ENCODE measurements at places on chromosomes 16 and 17. TPM values are rescaled to one million over a fixed set of nuclear protein-coding genes. Genes with fewer than 3 reads are reported as not detected.

DNA sequence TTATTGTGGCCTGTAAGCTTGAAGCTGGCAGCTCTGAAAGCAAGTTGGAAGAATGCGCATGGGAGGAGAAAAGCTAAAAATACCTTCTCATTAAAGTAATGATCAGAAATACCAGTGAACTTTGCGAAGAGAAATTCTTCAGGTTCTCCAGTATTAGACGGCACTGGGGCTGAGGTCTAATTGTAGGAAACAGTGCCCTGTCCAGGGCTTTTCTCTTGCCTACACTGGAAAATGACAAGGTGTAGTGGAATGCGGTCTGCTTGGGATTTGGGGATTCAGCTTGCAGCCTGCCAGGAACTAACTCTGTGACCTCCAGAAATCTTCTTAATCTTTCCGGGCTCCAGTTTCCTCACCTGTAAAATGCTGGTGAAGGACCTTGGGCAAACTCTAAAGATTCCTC is 53.3 kb upstream of the KCNJ16 start:
- DNase-seq, result peak; percentile 10

The KRTAP2-3 gene
- not detected for total RNA-seq

DNA sequence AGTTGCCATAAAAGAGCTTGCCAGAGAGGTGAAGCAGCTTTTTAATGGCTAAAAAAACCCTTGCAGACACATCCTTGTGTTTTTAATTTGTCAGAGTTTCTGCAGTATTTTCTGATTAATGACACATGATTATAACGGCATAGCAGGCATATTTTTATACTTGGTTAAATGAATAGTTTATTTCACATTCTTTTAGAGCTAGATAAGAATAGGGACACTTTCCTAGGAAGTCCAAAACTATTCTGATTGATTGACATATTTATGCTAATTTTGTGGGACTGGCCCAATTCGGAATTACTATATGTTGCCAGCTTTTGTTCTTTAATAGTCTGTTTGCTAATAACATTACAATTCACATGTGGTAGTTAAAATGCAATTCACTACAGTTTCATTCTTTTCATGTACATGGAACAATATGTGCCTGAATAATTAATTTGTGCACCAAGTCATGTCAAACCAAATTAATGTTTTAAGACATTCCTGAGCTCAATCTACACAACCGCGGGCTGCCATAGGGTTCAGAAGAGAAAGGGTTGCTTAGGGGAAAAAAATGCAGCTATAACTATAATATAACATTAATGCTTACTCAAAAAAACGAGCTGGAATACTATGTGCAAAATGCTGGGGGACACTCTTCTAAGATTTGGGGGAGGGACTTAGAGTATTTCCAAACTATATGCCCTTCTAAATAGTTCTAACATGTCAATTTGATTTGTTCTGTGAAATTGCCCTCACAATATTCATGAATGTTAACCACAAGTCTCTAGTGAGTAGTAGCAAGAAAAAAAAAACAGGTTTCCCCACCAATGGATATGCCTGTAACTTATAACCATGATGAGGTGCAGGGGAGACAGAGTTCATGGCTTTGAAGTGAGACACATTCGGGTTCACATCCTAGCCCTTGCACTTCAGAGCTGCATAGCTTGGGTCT is 305.4 kb downstream of the CEP112 start:
- no peak for DNase-seq

DNA sequence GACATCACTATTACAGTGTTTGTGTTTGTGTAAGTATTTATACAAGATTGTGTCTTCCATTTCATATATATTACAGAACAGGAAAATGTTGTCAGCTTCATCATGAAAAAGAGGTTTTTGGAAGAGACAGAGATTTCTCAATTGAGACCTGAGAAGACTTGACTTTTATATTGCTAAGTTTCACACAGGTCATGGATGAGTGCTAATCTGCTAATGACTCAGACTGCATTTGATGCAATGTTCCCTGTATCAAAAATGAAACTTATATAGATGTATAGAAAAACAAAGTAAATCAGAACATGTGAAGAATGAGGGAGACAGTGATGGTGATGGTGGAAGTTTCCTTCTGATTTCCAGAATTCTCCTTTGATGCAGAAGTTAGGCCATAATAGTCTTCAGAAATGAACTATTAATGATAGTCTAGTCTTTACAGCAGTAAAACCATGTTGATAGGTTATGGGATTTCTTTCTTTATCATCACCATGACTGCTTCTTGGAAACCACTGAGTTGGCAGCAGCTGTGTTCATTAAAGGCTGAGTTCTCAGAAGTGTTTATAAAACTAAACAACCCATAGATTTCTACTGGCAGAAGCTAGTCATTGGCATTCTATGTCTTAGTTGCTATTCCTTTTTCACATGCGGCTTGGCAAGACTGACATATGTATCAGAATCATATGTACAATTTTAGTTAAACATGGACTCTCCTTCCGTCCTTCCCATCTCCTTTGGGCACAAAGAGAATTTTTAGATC is 56.1 kb downstream of the PCTP start:
- no peak for DNase-seq

The CHST4 gene
- total RNA-seq, result 6.7 TPM

- DNase-seq, result no peak
These were observed 32.2 kb downstream of the MARCHF10 start for GRCh38 chr17:62775876-62776275.

The MYH1 gene
- not detected for total RNA-seq

DNA sequence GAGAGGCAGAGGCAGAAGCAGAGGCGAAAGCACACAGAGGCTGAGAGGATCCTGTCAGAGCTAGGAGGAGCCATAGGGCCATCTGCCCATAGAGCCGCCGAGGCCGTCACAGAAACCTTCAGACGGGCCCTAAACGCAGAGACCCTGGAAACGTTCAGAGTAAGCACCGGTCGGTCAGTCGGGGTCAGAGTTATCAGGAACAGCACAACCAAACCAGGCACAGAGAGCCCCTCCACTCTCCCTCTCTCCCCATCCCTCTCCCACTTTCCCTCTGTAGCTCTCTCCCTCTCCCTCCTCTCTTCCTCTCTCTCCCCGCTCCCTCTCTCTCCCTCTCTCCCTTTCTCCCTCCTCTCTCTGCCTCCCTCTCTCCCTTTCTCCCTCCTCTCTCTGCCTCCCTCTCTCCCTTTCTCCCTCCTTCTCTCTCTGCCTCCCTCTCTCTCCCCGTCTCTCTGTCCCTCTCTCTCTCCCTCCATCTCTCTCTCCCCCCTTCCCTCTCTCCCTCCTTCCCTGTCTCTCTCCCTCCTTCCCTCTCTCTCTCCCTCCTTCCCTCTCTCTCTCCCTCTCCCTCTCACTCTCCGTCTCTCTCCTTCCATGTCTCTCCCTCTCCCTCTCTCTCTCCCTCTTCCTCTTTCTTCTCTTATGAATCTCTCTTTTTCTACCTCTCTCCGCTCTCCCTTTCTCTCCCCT is 138.9 kb downstream of the C16orf95 start:
- DNase-seq, result peak; percentile 71

DNA sequence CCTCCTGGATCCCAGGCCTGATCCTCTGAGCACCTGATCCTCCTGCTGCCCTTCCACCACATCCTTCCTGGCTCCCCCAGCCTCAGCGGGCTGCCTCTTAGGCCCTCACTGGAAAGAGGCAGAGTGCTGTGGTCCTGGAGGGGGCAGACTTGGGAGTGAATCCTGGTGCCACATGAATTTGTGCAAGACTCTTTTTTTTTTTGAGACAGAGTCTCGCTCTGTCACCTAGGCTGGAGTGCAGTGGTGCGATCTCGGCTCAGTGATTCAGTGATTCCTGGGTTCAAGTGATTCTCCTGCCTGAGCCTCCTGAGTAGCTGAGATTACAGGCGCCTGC is 3.1 kb downstream of the GHDC start:
- peak; percentile 27 for DNase-seq

- peak; percentile 88 for DNase-seq
These were observed 11.3 kb downstream of the CACNG4 start for GRCh38 chr17:66975614-66976378.

The ZG16 gene
- total RNA-seq, result not detected

The SDR42E1 gene
- 0.10 TPM for total RNA-seq

The PLA2G10 gene
- not detected for total RNA-seq

The RAB11FIP3 gene
- total RNA-seq, result 25.2 TPM

DNA sequence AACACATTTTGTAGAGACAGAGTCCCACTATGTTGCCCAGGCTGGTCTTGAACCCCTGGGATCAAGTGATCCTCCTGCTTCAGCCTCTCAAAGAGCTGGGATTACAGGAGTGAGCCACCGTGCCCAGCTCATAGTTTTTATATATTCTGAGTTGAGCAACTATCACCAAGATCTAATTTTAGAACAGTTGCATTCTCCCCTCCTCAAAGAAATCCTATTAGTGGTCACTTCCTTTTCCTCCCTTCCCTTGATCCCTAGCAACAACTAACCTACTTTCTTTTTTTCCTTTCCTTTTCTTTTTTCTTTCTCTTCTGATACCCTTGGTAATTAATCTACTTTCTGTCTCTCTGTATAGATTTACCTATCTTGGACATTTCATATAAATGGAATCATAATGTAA is 61.5 kb upstream of the B4GALNT2 start:
- no peak for DNase-seq

The CACNG3 gene
- total RNA-seq, result not detected

DNA sequence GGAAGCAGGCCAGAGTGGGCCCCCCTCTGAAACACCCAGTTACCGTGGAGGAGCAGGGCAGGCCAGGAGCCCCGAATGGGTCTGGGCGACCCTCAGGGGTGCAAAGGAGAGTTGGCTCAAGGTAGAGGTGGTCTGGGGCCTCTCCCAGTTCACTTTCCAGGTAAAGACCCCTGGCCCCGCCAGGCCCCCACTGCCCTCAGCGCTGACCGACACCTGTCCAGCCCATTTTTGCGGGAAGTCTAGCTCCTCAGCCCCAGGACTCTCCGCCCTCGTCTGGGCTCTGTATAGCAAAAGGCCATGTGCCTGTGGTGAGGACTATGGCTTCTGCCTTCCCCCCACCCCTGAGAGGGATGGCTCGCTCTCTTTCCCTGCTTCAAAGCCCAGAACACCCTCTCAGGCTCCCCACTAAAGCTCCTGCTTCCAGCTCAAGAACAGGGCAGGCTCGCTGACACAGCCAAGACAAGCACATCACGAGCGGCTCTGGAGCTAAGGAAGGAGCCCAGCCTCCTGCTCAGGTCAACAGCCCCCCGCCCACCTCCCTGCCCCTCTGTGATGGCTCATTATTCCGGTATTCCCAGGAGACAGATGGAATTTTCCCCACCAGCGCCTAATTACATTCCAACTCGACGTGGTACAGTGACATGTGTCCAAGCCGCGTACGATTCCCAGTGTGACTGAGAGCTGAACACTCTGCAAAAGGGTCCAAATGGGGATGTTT is 59.4 kb downstream of the RTN4RL1 start:
- peak; percentile 45 for DNase-seq

GRCh38 chr16:55697867-55698266 is 42.1 kb downstream of the SLC6A2 start:
- peak; percentile 61 for DNase-seq
